ENCODE measurements at places on chromosomes 1 and 21.
A peak's percentile ranks its signal among the peaks of the same experiment; 100 is the strongest.

- DNase-seq: no peak
Observed at GRCh38 chr1:102875756-102876155, 232.6 kb downstream of the COL11A1 start.

DNA sequence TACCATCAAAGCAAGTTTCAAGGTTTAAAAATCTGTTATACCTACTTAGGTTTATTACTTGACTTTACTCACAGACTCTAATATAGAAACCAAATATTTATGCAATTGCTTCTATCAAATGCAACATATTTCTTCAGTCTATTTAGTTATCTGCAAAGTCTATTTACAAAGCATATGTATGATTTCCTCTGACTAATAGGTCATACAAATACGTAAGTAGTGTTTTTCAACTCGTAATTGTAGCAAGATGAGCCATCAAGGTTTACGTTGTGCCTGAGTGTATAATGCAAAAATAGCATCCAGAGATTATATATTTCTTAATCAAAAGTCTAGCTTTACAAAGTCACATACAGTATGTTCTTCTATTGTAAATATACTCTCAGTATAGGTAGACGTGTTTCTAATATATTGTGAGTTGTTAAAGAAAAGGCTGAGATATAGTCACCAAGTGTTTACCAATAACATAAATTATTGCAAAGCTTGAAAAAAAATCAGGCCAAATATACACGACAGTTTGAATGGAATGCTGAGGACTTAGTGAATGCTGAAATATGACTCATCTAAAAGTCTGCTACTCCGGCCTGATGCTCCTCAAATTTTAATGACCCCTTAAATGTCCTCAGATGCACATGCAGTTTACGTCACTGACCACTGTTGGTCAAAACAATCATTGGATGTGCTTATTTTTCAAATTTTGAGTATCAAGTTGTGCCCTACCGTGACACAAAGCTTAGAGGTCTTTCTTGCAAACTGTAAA lies 48.4 kb downstream of the ADAMTS5 start:
- DNase-seq: peak; percentile 43

- DNase-seq: no peak
Observed at GRCh38 chr21:42807938-42808613, 71.3 kb downstream of the WDR4 start.

GRCh38 chr1:10319750-10320149 lies 79.1 kb upstream of the PGD start:
- DNase-seq: no peak

GRCh38 chr1:155261493-155261851 lies 688 bp downstream of the SCAMP3 start:
- no peak for DNase-seq
